ENCODE measurements at places on chromosomes 12 and 14. TPM values are rescaled to one million over a fixed set of nuclear protein-coding genes. Genes with fewer than 3 reads are reported as not detected.

Gene MYH6
- not detected for total RNA-seq

Gene NANOG
- total RNA-seq, result under 0.01 TPM

Gene RASAL1
- total RNA-seq, result not detected

Gene LBHD2
- not detected for total RNA-seq

Gene CLEC4C
- not detected for total RNA-seq

Gene FZD10
- not detected for total RNA-seq

Gene TSHR
- 0.33 TPM for total RNA-seq

Gene PAH
- not detected for total RNA-seq

Gene FGF6
- total RNA-seq, result not detected

Gene OAS2
- 2.9 TPM for total RNA-seq
